Fibroblast of skin of left quadriceps (primary cell): ENCODE measurements at places on chromosomes 5 and 9.

GRCh38 chr9:72280913-72281500 lies 84.0 kb downstream of the ZFAND5 start:
- peak; percentile 23 for DNase-seq

DNA sequence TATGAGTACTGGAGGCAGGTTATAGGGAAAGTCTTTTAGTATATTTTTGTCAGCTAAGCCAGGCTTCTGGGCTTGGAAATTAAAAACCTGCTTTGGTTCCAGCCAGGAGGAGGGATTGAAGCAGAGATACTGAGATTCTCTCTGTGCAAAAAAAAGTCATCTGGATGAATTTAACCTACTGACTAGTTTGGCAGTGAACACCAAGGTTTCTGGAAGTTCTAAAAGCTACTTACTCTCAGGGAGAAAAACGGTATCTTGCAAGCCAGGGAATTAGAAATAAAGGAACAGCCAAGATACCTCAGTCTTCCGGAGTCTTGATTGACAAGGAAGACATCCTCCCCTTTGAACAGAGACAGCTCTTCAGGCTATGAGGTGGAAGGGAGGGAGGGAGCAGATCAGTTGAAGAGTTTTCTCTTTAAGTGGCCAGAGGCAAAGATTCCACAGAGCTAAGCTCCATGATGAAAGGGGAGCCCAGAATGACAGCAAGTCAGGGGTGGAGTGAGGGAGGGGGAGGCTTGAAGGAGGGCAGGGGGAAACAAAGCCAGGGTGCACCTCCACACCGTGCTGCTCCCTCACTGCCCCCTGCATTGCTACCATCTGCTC lies 8.3 kb upstream of the ZBTB34 start:
- DNase-seq: no peak

DNA sequence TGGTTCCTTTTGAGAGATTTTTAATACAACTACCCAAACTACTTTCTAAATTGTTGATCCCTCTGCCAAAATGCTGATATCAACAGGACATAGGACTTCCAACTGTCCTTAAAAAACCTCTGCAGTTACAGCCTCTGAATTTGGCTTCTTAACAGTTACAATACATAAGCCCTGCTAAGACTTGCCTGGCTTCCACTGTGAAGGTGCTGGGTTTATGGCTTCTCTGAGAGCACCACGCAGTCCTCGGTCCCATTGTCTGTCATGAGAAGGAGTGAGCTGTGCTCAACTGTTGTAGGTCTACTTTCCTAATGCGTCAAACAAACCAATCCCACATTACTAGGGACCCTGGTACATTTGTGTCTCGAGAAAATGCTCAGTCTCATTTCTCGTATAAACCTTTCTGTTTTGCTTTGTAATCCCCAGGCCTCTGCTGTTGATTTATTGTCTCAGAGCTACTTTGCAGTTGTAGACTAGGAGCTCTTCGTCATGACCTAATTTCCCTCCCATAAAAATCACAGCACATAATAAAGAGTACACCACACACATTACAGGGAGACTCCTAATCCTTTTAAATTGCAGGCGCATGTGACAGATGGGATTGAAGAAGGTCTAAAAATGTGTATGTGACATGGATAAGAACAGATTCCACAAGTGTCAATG lies 274.9 kb downstream of the NR3C1 start:
- peak; percentile 36 for DNase-seq

DNA sequence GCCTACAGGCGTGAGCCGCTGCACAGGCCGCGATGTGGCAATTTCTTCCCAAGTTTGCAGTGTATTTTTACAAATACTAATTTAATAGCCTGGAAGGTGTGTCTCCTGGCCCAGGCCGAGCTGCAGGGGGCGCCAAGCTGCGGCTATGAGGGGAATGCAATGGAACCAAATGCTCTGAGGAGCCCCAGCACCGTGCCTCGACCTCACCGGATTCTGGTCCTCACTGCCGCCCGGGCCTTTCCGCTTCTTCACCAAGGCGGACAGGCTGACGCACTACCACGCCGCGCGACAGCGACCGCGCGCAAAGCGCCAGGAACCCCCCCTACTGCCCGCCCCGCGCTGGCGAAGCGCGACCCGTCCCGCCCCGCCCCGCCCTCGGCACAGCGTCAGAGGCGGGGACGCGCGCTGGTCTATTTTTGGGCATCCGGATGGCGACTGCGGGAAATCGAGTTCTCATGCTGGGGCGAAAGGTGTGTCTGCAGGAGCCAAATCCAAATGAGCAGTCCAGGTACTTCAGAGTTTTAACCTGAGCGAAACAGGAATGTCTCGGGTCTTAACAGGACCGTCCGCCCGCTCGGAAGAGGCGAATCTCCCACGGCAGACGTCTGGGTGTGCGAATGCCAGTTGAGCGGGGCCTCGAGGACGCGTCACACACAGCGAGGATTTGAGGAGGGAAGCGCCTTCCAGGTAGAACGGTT lies 31.7 kb upstream of the PRXL2C start:
- DNase-seq: peak; percentile 44

GRCh38 chr5:102231693-102232619 lies 64.1 kb downstream of the SLCO4C1 start:
- no peak for DNase-seq

DNA sequence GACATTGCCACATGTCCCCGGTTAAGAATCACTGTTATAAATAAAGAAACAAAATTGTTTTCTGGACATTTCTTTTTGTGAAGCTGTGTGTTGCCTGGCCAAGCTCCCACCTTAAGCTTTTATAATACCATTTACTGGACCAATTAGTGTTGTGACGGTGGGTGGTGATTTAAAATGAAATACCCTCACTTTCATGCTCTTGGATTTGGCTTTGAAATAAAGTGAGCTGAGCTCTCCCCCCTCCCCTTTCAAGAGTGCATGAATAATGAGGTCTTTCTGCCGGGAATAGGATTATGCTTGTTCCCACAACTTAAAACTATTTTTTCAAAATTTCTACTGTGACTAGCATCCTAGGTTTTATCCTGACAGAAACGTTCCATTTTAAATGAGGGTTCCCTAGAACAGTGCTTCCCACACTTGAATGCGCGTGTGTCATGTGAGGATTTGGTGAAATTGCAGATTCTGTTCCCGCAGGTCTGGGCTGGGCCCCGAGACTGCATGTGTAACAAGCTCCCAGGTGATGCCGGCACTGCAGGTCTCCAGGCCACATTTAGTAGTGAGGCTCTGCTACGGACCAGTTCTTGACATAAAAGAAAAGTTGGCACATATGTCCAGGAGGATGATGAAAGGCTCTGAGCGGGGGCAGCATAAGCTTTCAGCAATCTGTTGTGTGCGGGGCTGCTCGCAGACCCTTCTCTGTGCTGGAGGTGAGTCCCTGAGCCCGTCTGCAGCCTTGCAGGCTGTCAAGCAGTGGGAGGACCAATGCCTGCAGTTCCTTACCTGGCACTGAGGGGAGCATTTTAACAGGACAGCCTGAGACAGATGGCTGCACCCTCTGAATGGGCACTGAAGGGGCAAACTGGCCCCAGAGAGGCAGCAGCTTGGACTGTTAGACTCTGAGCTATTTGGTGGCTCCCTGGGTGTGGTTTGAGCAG lies 24.4 kb downstream of the IQGAP2 start:
- no peak for DNase-seq

DNA sequence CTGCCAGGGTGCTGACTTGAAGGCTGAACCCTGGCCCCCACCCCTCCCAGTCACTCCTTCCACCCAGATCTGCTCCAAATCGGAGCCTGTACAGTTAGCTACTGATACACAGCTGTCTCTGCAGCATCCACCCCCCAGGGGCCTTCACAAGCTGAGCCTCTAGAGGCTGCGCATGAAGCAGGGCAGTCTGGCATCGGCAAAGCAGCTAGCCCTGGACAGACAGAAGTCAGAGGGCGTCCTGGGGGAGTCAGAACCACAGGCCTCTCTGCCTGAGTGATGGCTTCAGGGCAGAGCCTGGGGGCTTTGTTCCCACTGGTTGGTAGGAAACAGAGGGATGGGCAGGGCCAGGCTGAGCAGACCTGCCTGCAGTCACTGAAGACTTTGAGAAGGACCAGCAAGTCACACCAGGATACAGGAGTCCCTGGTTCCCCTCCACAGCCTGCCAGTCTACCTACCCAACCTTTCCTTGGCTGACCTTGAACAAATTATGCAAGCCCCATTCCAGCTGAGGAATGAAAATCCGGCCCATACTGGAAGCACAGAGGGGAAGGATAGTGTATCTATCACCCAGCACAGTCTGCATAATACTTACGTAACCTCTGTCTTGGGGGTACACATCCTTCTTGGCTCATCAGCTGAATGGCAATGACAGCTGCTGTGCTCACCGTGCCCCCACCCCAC lies 8.8 kb downstream of the VDAC1 start:
- DNase-seq: no peak

- no peak for DNase-seq
Measured at GRCh38 chr9:127067603-127068220, 54.7 kb downstream of the ANGPTL2 start.

DNA sequence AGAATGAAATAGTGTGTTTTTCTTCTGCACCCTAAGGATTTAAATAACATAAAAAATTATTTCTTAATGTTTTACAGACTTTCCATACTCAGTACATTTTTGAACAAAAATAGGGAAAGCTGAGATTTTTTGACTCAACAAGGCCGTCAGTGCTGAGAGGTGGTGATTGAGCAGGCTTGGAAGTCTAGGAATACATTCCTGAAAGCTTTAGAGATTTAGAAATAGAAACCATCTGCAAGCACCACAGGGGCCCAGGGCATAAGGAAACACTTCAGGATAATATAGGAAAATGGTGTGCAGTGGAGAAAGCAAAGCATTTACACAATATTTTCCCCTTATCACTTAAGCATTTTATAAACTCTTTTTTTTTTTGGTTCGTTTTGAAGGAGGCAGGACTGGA lies 5.2 kb downstream of the BASP1 start:
- peak; percentile 81 for DNase-seq

DNA sequence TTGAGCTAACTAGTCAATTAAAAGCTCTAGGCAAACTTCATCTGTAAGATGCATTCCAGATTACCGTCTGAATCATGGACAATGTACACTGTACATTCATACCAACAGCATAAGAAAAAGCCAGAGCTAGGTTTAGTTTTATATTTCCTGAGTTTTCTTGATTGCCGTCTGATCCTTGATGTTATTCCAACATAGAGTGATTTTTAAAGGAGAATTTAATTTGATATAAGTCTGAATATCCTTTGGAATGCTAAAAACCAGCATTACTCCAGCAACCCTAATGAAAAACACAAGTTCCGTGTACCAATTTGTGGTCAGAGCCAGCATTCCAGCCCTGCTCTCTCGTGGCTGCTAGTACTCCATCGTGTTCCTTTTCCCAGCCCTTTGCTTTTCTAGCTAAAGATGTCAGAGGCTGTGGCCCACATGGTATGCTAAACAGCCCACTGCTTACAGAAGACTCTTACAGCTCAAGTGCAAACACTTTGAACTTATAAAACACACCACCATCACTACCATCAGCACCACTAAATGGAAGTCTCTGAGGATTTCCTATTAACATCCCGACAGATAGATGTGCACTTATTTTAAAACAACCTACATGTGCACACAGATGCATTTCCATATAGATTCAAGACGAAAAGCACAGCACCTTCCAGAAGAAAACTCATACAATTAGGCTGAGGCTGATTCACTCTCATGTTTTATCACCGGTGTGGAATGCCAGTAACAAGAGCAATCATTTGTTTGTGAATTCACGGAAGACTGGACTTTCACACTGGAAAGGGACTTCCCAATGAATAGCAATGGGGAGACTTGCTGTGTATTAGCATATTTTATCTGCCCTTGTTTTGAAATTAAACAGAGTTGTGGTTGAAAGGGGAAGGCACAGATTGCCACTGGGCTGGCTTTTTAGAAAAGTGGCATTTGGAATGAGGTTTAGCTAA lies 246.9 kb upstream of the GAS1 start:
- DNase-seq: peak; percentile 98

DNA sequence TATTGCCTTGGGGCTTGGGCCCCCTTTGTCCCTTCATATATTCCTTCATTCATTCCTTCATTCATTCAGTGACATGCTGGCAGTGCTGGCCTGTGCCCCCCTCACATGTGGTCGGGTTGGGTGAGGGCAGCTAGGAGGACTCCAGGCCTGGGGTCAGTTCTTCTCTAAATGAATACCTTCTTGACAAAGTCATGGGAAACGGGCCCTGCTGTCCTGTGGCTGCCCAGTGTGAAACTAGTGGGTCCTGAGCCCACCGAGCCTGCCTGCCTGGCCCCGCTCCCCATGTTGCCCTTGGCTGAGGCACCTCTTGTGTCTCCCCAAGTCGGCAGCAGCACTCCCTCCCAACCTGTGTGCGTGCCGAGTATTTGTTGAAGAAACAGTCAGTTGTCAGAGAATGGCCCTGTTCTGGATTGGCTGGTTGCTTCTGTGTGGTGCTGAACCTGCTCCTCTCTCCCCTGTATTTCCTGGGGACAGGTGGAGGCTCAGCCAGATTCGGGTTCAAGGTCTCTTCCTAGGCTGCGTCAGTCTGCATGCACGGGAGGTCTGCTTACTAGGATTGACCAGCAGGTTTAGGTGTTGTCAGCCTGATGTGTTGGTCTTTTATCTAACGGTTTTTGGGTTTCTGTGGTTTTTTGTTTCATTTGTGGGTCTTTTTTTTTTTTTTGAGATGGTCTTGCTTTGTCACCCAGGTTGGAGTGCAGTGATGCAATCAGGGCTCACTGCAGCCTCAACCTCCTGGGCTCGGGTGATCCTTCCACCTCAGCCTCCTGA lies 3.0 kb upstream of the CEL start:
- DNase-seq: no peak

- DNase-seq: no peak
Measured at GRCh38 chr5:60295423-60295822, 401.9 kb upstream of the PDE4D start.

DNA sequence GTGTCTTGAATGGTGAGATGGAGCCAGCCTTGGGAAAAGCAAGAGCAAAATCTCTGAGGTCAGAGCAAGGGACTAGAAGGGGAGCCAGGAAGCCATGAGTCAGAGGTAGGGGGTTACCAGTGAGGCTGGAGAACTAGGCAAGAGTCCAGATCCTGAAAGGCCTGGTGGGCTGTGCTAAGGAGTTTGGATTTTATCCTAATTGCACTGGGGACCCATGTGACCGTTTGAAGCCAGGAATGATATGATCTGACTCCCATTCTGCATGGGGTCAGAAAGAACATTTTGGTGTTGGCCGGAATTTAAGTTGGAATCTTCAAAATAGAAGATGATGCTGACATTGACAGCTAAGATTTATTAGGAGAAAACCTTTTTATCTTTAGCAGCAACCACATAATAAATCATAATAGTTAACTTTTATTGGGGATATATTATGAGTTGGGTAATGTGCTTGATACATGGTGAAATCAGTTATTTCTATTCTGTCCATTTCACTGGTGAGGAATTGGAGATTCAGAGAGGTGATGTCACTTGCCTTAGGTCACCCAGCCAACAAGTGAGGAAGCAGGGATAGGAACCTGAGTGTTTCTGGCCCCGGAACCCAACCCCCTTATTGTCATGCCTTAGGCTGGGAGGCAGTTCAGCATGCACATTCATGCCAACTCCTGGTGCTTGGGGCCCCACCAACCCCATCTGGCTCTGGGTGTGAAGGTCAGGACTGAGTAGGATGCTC lies 61.5 kb upstream of the RARS1 start:
- DNase-seq: peak; percentile 73

DNA sequence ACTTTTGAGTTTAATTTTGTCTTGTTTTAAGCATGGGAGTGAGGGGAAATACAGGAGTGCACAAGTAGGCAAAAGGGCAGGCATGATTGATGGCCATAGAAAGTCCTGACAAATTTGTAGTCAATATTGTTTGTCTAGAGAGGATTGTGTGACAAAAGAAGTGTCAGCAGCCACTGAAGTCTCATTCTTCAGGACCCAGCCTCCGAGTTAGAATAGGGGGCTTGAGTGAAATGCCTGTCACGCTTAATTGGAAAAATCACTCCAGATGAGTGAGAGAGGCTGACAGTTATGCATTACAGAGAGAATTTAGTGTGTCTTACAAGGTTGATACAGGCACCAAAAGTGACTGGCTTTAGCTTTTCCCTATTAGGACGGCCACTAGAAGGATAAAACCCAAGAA lies 81.9 kb upstream of the RPS23 start:
- DNase-seq: no peak
